ENCODE measurements at places on chromosomes 2 and 18. TPM values are rescaled to one million over a fixed set of nuclear protein-coding genes. Genes with fewer than 3 reads are reported as not detected.

POTEJ gene
- total RNA-seq, result not detected

TDRD15 gene
- total RNA-seq, result not detected

SLC5A7 gene
- total RNA-seq, result 2.8 TPM

GRCh38 chr2:196200557-196200956, 29.2 kb upstream of the STK17B start:
- H3K27me3 ChIP-seq, result no peaks in the 10 kb centered on the region
- no peaks in the 10 kb centered on the region for H3K36me3 ChIP-seq
- H3K4me3 ChIP-seq, result no peak overlapping the region
- H3K27ac ChIP-seq, result peak overlapping the region; percentile 15

- no peak overlapping the region for H3K4me3 ChIP-seq
- H3K27ac ChIP-seq, result no peak overlapping the region
- H3K36me3 ChIP-seq, result no peaks in the 10 kb centered on the region
- no peaks in the 10 kb centered on the region for H3K4me1 ChIP-seq
- no peak for DNase-seq
Observed at GRCh38 chr2:156657809-156658208, 221.6 kb downstream of the GPD2 start.

DNA sequence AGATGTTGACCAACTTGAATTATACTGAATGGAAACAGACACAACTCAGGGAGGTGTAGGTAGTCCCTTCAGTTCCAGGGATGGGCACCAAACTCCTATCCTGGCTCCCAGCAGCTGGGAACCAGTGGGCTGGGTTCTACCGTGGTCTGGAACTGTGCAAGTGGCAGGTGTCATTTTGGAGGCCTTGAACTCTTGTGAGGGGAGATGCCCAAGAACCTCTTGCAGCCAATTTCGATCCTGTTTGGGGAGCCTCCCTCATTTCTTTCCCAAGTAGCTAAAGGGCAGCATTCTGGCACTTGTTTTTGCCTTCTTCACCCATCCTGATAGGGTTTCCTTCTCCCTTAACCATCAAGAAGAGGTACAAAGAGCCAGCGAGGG, 200.2 kb downstream of the ANKRD30B start:
- H3K36me3 ChIP-seq, result no peaks in the 10 kb centered on the region
- H3K4me1 ChIP-seq, result peaks cover 12% of the 10 kb centered on the region
- no peak overlapping the region for H3K27ac ChIP-seq
- DNase-seq, result no peak
- H3K4me3 ChIP-seq, result no peak overlapping the region

KRTCAP3 gene
- 112 TPM for total RNA-seq

- H3K27me3 ChIP-seq, result no peaks in the 10 kb centered on the region
- no peak for DNase-seq
- H3K4me3 ChIP-seq, result no peak overlapping the region
- H3K27ac ChIP-seq, result no peak overlapping the region
Observed at GRCh38 chr2:170647741-170648436, 67.2 kb upstream of the SP5 start.

GRCh38 chr2:159557437-159558034, 58.8 kb downstream of the BAZ2B start:
- H3K4me1 ChIP-seq, result no peaks in the 10 kb centered on the region

MAP2 gene
- total RNA-seq, result 2.0 TPM

STON1 gene
- 39.2 TPM for total RNA-seq

GRCh38 chr2:22499082-22499839, 885.7 kb upstream of the KLHL29 start:
- DNase-seq, result no peak
- no peaks in the 10 kb centered on the region for H3K4me1 ChIP-seq
- H3K27ac ChIP-seq, result no peak overlapping the region
- no peaks in the 10 kb centered on the region for H3K36me3 ChIP-seq
- H3K27me3 ChIP-seq, result no peaks in the 10 kb centered on the region

- H3K4me1 ChIP-seq, result no peaks in the 10 kb centered on the region
- H3K36me3 ChIP-seq, result no peaks in the 10 kb centered on the region
- H3K27ac ChIP-seq, result no peak overlapping the region
- H3K4me3 ChIP-seq, result no peak overlapping the region
- DNase-seq, result no peak
Observed at GRCh38 chr18:36372903-36373311, 75.4 kb downstream of the FHOD3 start.

GRCh38 chr2:149080971-149081370, 42.5 kb downstream of the LYPD6B start:
- no peaks in the 10 kb centered on the region for H3K4me1 ChIP-seq
- no peak overlapping the region for H3K27ac ChIP-seq
- H3K27me3 ChIP-seq, result no peaks in the 10 kb centered on the region
- H3K36me3 ChIP-seq, result no peaks in the 10 kb centered on the region

DNA sequence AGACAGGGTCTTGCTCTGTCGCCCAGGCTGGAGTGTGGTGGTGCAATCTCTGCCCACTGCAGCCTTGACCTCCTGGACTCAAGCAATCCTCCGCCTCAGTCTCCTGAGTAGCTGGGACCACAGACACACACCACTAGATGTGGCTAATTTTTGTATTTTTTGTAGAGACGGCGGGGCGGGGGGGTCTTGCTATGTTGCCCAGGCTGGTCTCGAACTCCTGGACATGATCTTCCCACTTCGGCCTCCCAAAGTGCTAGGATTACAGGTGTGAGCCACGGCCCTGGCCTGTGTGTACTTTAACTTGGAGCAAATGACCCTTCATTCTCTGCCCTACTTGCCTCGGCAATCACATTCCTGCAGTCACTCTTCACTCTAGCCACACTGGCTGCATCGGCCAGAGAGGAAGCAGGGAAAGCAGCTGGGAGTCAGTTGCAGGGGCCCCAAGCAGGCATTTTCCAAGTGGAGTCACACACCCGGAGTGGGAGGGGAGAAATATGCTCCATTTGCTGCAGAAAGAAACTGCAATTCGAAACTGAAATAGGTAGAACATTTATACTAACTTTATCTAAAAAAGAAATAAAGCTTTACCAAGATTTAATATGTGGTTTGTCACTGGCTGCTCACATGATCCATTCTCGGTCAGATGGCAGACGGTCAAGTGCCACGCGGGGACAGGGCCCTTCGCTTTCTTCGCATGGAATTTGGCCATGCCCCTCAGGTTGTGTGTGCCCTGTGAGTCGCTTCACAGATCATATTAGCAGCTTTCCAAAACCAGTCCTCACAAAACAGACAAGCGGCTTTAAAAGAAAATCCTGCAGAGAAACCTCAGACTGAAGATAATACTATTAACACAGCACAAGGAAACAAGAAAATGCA, 37.1 kb downstream of the FAM161A start:
- H3K36me3 ChIP-seq, result no peaks in the 10 kb centered on the region
- no peak overlapping the region for H3K4me3 ChIP-seq
- no peaks in the 10 kb centered on the region for H3K27me3 ChIP-seq
- DNase-seq, result no peak
- no peaks in the 10 kb centered on the region for H3K4me1 ChIP-seq
- no peak overlapping the region for H3K27ac ChIP-seq
